ENCODE measurements at places on chromosomes 6 and 20.

- DNase-seq: peak; percentile 86
Observed at GRCh38 chr20:49583669-49584417, 15.9 kb upstream of the PTGIS start.

DNA sequence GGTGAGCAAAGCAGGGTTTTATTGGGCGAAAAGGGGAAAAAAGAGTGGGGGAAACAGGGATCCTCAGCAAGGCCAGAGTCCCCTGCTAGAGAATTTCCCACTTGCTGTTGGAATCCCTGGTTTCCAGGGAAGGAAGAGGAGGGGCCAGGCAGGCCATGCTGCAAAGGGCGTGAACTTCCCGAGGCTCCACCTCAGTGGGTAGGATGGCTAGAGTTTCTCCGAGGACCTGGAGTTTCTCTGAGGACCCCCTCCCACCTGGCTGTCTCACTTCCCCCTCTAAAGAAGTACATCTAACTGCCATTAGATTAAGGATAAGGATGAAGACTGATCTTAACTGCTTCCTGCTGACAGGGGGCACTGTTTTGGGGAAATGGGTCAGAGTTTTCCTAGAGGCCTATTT lies 1239.3 kb upstream of the GJE1 start:
- DNase-seq: no peak

GRCh38 chr6:78322068-78322845 lies 545.1 kb upstream of the IRAK1BP1 start:
- DNase-seq: no peak

DNA sequence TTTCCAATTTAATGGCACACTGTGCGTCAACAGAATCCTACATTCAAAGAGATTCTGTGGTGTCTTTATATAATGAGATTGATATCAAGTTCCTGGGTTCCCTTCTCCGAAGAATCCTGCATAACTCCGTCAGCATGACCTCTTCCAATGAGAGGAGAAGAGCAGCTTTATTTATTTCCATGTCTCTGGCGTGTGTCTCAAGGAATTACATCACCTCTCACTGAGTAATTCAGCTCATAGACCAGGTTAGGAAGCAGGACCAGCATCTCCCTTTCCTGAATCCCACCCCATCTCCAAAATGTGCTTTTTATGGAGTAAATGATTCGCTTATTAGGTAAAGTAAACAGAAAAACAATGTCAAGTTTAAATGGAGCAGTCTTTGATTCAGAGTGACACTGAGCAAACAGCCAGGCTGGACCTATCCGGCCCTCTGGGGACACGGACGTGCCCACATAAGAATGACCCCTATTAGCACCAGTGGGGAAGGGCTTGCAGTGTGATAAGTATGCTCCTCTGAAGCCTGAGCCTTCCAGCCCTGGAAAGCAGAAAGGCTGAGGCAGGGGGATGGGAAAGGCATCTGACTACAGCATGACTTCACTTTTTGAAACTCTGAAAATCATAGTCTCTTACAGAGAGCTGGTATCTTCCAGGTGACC lies 165.2 kb downstream of the CLIC5 start:
- DNase-seq: no peak

GRCh38 chr20:5216663-5217062 lies 89.9 kb downstream of the CDS2 start:
- DNase-seq: no peak

DNA sequence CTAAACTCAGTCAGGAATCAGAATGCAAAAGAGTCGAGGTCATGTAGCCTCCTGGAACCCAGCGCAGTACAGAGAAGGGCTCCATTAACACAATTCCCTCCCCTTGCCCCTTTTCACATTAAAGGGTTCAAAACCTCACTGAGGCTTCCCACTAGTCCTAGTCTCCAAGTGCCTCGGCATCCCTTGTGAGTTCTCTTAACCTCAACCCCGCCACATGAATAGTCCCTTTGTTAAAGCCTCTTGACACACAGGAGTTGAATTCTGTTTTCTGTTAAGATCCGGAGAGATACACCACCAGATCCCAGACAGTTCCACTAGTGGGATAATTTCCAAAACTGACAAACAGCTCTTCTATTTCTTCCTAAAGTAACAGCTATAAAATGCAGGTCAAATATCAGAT lies 17.8 kb downstream of the PTPRT start:
- DNase-seq: no peak

GRCh38 chr20:32231847-32232246 lies 24.2 kb downstream of the POFUT1 start:
- no peak for DNase-seq

Data from NCI-H524 (cell line).